ENCODE measurements at places on chromosomes 16 and 17.

DNA sequence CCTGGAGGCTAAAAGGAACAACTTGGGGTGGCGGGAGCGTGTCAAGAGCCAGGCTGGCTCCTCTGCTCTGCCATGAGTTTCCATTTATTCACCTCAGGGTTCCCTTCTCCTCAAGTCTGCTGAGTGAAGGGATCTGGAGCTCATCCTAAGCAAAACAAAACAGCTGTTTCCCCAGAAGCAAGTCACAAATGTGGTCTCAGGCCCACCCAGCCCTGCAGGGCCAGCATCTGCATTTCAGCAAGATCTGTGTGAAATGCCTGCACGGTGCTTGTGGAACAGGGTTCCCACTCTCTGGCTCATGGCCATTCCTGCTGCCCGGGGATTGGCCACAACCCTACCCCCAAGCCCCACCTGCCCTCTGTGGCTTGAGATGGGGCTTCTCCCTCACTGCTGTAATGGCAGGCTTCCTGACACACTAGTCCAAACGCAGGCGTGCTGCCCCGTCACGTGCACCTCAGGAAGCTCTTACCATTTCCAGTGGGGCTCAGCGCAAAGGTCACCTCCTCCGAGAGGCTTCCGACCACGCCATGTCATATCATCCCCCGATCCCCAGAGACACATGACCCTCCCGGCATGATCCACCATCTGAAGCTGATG lies 2.3 kb downstream of the SLC38A8 start:
- no peak for DNase-seq

GRCh38 chr17:62134397-62134796 lies 69.3 kb upstream of the MED13 start:
- DNase-seq: no peak

DNA sequence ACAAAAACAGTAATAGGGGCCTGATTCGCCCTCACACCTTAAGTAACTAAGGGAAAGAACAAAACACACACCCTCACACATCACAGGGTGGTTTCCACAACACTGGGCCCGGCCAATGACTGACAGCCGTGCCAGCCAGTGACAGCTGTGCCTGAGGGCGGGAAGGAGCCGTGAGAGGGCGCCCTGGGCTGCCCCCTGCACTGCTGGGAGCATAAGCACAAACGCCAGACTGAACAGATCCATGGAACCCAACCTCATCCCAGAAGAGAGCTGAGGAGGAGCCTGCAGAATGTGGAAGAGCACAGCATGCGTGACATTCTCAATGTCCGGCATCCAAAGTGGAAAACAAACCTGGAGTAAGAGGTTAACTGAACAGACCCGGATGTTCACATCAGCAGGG lies 16.0 kb downstream of the CSNK1D start:
- peak; percentile 45 for DNase-seq

GRCh38 chr17:14619821-14620220 lies 318.9 kb downstream of the HS3ST3B1 start:
- no peak for DNase-seq

DNA sequence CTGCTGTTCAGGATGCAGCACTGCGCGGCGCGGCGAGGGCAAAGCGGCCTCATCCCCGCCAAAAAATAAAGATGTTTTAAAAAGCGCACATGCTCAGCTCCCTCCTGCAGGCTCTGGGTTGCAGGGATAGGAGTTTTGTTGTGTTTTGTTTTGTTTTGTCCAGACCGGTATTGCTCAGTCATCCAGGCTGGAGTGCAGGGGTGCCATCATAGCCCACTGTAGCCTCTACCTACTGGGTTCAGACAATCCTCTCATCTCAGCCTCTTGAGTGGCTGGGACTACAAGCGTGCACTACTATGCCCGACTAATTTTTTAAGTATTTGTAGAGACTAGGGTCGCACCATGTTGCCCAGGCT lies 636 bp downstream of the WWOX start:
- DNase-seq: no peak

GRCh38 chr16:4673387-4674046 lies 19.8 kb upstream of the NUDT16L1 start:
- DNase-seq: no peak

DNA sequence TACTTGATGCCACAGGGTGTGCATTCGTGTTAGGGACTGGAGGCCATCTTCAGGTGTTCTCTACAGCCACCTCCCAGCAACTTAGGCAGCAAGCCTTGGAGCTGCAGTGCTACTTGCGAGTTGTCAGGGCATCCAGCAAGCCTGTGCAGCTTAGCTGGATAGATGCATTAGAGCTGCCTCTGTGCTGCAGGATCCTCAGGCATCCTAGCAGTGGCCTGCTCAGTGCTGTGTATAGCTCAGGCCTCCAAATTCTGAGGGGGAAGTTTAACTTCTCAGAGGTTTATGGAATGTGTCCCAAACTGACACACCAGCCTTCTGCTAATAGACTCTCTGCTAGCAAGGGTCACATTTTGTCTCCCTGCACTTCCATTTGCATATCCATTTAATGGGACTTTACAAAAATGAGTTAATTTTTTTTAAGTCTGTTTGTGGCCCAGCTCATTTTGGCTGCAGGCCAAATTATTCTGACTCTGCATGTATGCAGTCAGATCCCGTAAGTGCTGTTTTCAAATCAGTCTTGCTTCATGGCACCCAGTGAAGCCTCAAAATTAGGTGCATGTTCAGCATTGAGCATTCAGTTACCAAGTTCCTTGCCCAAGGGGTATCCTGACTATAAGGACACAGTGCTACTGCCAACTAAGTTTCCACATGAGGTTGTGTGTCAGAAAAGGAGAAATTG lies 6.8 kb downstream of the GABARAPL2 start:
- DNase-seq: no peak

GRCh38 chr16:57725976-57726375 lies 9.6 kb upstream of the KATNB1 start:
- no peak for DNase-seq

GRCh38 chr16:27634779-27635178 lies 84.8 kb downstream of the KATNIP start:
- DNase-seq: no peak

DNA sequence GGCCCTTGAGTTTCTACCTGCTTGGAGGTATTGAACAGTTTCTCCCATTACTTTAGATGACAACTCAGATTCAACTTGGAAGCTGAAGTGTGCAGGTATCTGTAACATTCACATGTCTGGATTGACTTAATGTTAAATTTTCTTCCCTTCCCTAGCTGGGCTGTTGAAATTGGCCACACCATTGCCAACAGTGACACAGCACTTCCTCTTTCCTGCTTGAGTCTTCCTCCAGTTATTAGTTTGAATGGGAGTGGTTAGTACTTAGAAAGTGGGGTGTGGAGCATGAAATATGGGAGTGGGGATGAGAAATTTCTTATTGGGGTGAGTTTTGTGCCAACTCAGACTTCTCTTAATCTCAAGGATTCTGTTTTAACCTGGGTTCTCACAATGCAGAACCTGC lies 454.9 kb downstream of the KCNJ2 start:
- no peak for DNase-seq

GRCh38 chr17:76884995-76885893 lies 17.0 kb downstream of the MGAT5B start:
- no peak for DNase-seq

DNA sequence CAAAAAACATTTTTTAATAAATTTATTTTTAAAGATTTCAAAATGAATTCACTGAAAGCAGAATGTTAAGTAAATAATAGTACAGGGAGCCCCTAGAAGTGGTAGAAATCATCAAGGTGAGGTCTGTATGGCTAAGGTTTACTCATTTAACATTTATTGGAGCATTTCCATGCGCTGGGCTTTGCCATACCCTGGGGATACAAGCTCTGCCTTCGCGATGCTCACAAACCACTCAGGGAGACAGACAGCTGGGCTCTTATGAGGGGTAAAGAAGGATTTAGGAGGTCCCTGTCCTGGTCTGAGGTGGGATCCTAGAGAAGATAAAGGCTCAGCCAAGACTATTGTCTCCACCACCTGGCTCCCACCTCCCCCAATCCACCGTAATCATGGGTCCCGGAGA lies 11.3 kb upstream of the LPCAT2 start:
- DNase-seq: no peak

Data from stimulated activated CD4-positive, alpha-beta T cell treated with anti-CD3 and anti-CD28 coated beads, Interleukin-1b, Interleukin-23, amount 100 ng/mL, for 4 hours (primary cell).